ENCODE measurements at places on chromosomes 13 and 19.

DNA sequence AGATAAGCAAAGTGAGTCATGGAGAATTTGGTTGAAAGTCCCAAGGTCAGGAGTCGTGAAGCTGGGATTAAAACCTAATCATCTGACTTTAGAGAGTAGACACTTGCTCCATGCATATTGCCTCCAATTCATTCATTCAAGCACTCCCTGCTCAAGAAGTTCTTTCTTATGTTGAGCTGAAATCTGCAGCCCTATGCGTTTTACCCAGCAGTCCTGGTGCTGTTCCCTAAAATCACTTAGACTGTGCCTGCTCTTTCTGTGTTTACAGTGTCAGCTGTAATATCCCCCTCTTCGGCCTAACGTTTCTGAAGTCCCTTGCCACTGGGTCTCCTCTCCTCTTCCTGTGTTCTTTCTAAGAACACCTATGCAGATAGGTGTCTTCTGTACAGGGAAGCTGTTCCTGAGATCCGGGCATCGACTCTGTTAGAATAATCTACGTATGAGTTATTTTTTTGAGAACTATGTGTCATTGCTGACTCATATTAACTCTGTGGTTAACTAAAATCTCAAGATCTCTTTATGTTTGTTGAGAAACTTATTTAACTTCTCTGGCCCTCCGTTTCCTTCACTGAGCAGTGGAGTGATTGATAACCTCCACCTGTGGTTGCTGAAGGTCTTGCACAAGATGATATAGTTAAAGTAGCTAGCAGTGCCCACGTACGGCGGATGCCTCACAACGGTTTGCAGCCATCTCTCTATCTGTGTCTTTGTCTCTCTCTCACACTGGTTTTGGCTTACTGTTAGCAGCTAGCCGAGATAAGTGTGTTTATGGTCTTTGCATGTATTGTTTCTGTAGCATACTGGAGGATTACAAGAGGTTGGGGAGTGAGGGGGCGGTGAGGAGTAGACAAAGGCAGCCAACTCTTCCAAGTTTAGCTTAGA lies 4.7 kb downstream of the ALOX5AP start:
- no peak for DNase-seq

DNA sequence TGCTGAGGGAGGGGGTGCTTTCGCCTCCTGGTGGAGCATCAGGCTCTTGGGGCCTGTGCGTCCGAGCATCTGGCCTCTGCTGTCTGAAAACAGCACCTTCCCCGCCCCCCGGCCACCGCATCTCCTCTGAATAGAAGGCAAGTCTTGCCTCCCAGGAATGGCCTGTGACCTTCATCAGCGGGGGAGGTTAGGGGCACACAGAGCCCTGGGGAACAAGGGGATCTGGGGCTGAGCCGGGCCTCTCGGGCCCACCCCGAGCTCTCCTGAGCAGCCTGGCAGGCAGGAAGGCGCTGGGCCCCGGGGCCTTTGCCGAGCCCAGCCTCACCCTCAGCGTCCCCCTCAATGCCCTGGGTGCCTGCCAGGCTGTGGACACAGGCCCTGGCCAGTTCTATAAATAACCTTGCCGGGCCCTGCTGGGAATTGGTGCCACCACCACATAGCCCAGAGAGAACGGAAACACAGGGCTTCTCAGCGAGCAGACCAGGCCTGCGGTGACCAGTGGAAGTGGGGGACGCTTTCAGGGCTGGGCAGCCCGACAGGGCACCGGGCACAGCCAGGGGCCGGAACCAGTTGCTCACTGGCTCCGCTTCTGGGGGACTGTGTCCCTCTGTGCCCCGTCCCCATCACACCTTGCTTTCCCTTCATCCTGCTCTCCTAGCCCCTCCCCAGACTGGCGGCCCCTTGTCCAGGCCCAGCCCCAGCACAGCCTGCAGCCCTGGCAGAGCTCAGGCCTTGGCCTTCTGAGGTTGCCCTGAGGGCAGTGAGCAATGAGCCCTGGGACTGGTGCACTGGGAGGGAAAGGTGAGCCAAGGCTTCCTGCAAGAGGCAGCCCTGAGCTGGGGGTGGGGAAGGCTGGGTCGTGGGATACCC lies 9.5 kb downstream of the STK11 start:
- no peak for DNase-seq

GRCh38 chr13:63184693-63185092 lies 1769.0 kb upstream of the PCDH20 start:
- DNase-seq: no peak

- DNase-seq: no peak
Observed at GRCh38 chr19:8097681-8098567, 45.4 kb downstream of the CCL25 start.

- no peak for DNase-seq
Observed at GRCh38 chr13:93169980-93170379, 56.6 kb upstream of the GPC6 start.

DNA sequence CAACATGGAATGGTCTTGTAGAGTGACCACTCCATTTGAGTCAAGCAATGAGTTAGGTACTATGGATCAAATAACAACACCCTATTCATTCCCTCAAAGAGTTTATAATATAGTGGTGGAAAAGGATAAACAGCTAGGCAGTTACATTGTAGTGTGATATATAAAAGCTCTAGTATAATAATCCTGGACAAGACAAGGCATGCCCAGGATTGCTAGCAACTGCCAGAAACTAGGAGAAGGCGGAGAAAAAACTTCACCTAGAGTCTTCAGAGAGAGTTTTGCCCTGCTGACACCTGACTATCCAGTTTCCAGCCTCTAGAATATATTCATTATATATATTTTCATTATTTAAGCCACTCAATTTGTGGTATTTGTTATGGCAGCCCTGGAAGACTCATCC lies 530.6 kb downstream of the KLF12 start:
- no peak for DNase-seq

DNA sequence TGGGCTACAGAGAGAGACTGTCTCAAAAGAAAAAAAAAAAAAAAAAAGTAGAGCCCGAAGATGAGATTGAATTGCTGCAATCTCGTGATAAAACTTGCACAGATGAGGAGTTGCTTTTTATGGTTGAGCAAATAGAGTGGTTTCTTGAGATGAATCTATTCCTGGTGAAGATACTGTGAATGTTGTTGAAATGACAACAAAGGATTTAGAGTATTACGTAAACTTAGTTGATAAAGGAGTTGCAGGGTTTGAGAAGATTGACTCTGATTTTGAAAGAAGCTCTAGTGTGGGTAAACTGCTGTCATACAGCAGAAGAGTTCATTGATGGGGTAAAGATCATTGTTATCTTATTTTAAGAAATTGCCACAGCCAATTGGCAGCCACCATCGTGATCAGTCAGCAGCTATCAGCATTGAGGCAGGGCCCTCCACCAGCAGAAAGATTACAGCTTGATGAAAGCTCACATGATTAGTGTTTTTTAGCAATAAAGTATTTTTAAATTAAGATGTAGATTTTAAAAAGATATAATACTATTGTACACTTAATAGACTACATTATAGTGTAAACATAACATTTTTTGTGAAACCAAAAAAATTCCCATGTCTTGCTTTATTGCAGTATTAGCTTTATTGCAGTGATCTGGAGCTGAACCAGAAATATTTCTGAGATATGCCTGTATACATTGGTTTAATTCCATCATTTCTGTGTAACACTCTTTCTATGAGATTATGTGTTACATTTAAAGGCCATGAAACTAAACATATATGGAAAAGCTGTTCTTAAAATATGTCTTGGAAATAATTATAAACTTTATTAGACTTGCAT lies 43.1 kb downstream of the ZMYM2 start:
- DNase-seq: no peak

GRCh38 chr13:60957816-60958215 lies 457.8 kb downstream of the PCDH20 start:
- no peak for DNase-seq

DNA sequence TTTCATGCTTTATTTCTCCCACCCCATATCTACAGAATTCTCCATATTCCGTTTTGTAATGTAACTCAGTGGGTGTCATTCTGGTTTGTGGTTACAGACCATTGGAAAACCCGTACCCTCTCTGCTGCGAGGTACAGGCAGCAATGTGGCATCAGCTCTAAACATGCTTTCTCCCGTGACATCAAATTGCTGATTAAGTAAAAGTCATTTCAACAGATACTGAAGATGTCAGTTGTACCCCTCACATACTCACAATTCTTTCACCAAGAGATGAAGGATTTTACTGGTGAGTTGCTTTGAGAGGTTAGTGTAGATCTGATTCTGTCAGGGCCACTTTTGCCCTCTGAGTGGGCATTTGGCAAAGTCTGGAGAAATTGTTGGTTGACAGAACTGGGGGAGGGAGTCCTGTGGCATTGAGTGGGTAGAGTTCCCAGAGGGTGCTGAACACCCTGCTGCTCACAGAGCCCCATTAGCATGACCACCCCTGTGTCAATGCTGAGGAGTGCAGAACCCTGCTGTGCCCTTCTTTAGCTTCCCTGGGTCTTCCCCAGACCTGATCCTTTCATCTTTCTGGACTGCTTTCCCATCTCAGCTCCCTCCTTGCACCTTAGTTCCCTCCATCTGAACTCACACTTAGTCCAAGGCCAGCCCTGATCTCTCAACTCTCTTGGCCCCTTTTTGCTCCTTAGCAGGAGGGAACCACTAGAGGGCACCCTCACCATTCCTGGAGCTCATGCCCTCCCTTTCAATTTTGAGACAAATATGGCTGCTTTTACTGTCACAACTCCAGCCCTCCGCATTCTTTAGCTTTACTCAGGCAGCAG lies 39.9 kb upstream of the CEACAM8 start:
- DNase-seq: no peak

DNA sequence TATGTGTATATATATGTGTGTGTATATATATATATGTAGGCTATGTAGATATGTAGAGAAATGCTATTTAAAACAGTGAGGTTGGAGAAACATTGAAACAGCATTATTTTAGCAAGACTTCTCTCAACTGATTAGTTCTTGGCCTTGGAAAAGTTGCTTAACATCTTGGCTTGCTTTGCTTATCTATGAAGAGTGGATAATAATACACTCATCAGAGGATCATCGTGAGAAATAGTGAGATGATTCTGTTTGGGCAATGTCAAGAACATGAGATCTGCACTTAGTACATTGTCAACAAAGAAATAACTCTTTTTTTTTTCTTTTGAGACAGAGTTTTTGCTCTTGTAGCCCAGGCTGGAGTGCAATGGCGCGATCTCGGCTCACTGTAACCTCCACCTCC lies 128.3 kb downstream of the KLF5 start:
- no peak for DNase-seq

DNA sequence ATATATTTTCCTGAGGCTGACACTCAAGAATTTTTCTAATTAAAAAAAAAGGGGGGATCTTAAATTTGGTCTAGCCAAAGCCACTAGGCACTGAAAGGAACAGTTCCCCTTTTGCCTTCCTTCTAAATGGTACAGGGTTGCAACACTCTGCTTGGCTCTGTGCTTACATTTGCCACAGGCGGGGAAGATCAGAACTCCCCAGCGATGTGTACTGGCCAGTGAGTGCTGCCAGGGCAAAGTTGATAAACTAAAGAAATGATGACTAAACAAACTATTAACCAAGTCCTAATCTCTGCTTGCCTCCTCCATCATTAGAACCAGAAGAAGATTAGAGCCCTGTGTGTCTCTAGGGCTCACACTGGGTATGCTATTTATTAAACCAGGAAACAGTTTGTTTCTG lies 75.3 kb upstream of the SCEL start:
- no peak for DNase-seq
